ENCODE measurements at places on chromosomes 12 and 14.
A peak's percentile ranks its signal among the peaks of the same experiment; 100 is the strongest.

GRCh38 chr14:30521899-30522736, 36.8 kb upstream of the G2E3 start:
- DNase-seq: peak; percentile 34

DNA sequence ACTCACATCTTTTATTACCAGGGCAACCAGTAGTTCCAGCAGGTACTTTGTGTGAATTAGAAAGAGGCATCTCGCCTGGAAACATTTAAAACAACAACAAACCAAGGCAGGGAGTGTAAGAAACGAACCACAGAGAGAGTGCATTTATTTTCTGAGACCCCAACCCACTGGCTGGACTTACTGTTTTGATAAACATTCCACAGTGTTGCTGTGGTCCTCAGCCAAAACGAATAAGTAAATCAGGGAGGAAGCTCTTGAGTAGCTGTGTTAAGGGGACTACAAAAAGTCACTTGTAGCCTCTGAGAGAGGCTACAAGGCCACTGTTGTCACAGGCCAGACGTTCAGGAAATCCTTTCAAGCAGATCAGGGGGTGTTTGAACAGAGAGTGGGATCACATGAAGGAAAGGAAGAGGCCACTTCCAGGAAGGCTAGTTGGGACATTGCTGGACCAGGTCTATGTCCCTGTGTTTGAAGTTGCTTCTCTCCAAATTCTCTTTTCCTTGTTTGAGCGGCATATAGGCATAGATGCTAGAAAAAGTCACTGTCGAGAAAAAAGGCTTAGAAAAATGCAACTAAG, 33.8 kb downstream of the DMAC2L start:
- DNase-seq: no peak

GRCh38 chr12:44155358-44155757, 319.5 kb downstream of the TMEM117 start:
- no peak for DNase-seq

- DNase-seq: no peak
Measured at GRCh38 chr14:85519661-85520305, 10.2 kb upstream of the FLRT2 start.
